ENCODE measurements at places on chromosomes 1 and 21. TPM values are rescaled to one million over a fixed set of nuclear protein-coding genes. Genes with fewer than 3 reads are reported as not detected.

Gene WNT4
- under 0.01 TPM for total RNA-seq

- peaks cover 4% of the 10 kb centered on the region for H3K27me3 ChIP-seq
- no peak overlapping the region for H3K4me3 ChIP-seq
- H3K4me1 ChIP-seq, result peaks cover 23% of the 10 kb centered on the region
- no peak overlapping the region for H3K27ac ChIP-seq
Observed at GRCh38 chr1:41435570-41436178, 48.8 kb downstream of the EDN2 start.

- peaks cover 7% of the 10 kb centered on the region for H3K27me3 ChIP-seq
- H3K36me3 ChIP-seq, result no peaks in the 10 kb centered on the region
- no peak for DNase-seq
- no peak overlapping the region for H3K4me3 ChIP-seq
Observed at GRCh38 chr1:18805925-18806849, 53.3 kb downstream of the TAS1R2 start.

- H3K36me3 ChIP-seq, result no peaks in the 10 kb centered on the region
- no peaks in the 10 kb centered on the region for H3K27me3 ChIP-seq
- DNase-seq, result no peak
- H3K27ac ChIP-seq, result no peak overlapping the region
- no peaks in the 10 kb centered on the region for H3K4me1 ChIP-seq
- H3K4me3 ChIP-seq, result no peak overlapping the region
Observed at GRCh38 chr1:57799490-57800115, 375.7 kb upstream of the DAB1 start.

Gene CDA
- 5.1 TPM for total RNA-seq

DNA sequence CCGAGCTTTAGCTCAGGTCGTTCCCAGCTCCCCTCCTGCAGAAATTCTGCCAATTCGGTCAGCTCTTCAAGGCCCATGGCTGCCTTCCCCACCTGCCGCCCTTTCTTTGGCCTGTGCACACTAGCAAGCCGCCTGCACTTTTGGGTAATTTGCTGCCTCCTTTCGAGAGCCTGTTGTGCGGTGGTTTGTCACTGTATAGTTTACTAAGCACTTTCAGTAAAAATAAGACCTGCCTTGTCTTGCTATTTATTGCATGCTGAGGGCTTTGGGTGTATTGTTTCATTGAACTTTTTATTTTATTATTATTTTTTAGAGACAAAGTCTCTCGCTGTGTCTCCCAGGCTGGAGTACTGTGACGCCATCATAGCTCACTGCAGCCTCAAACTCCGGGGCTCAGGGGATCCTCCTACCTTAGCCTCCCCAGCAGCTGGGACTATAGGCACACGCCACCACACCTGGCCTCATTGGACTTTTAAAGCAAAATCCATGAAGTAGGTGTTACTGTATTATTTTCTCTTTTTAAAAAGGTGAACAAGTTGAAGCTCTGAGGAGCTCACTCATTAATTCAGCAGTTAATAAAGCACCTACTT, 1.1 kb upstream of the FABP3 start:
- no peaks in the 10 kb centered on the region for H3K27me3 ChIP-seq
- peak overlapping the region; percentile 17 for H3K4me3 ChIP-seq
- H3K36me3 ChIP-seq, result no peaks in the 10 kb centered on the region
- no peaks in the 10 kb centered on the region for H3K4me1 ChIP-seq

- H3K36me3 ChIP-seq, result peaks cover 22% of the 10 kb centered on the region
- H3K27me3 ChIP-seq, result no peaks in the 10 kb centered on the region
- H3K27ac ChIP-seq, result peak overlapping the region; percentile 74
- no peak for DNase-seq
- H3K4me1 ChIP-seq, result peaks cover 43% of the 10 kb centered on the region
Observed at GRCh38 chr1:182602935-182603645, 1.1 kb downstream of the RGS16 start.

DNA sequence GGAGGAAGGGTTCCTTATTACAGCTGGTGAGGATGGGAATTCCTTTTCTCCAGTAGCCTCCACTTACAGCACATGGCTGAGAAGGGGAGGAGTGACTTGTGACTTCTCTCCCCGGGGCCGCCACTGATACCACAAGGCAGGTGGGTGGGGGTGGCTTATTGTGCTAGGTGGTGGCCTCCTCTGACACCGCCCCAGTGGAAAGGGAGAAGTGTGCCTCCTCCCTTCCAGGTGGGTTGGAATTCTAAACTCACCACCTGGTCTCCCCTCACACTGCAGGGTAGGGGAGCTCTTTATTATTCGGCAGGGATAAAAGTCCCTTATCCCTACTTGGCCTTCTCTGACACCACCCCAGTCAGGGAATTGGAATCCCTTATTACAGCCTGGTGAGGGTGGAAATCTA, 89.5 kb downstream of the CCDC30 start:
- H3K36me3 ChIP-seq, result no peaks in the 10 kb centered on the region
- H3K4me3 ChIP-seq, result no peak overlapping the region
- no peaks in the 10 kb centered on the region for H3K4me1 ChIP-seq
- no peak for DNase-seq
- no peaks in the 10 kb centered on the region for H3K27me3 ChIP-seq
- no peak overlapping the region for H3K27ac ChIP-seq

Gene EPHB2
- total RNA-seq, result 9.2 TPM

Gene KRTAP11-1
- total RNA-seq, result not detected

Gene CRP
- total RNA-seq, result not detected

Gene TSNAX
- total RNA-seq, result 19.5 TPM

- peaks cover 10% of the 10 kb centered on the region for H3K4me1 ChIP-seq
- H3K27ac ChIP-seq, result no peak overlapping the region
- no peak for DNase-seq
- no peaks in the 10 kb centered on the region for H3K36me3 ChIP-seq
- no peaks in the 10 kb centered on the region for H3K27me3 ChIP-seq
Observed at GRCh38 chr21:45112371-45112770, 38.0 kb downstream of the ADARB1 start.

DNA sequence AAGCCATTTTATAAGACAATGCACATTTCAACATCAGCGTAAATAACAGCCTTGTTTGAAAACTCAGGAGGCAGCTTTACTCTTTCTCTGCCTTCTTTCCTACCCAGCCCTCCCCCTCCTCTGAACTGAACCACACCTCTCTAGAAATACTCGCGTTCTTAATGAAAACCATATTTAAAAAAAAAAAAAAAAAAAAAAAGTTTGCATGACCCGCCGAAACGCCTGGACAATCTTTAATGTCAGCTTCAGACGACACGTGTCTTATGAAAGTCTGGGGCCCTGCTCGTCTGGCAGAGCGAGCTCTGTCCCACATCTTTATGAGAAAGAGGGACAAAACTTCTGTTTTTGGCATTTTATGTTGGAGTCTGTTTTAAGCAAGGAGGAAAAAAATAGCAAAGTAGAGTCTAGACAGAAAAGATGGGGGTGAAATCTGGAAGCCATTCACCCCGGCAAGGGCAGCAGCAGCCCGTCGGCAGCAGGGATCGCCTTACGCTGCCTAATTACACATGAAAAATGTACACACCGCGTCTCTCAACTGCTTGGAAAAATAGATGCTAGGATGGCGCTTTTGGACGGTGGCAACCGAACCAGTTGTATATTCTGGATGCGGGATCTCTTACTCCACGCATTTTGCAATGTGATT, 130.4 kb upstream of the ETS2 start:
- no peak overlapping the region for H3K4me3 ChIP-seq
- no peaks in the 10 kb centered on the region for H3K36me3 ChIP-seq
- no peak overlapping the region for H3K27ac ChIP-seq
- peaks cover 13% of the 10 kb centered on the region for H3K27me3 ChIP-seq

Gene NDUFS5
- total RNA-seq, result 281 TPM

GRCh38 chr1:162908780-162909179, 47.8 kb upstream of the CCDC190 start:
- no peak overlapping the region for H3K4me3 ChIP-seq
- no peaks in the 10 kb centered on the region for H3K27me3 ChIP-seq

DNA sequence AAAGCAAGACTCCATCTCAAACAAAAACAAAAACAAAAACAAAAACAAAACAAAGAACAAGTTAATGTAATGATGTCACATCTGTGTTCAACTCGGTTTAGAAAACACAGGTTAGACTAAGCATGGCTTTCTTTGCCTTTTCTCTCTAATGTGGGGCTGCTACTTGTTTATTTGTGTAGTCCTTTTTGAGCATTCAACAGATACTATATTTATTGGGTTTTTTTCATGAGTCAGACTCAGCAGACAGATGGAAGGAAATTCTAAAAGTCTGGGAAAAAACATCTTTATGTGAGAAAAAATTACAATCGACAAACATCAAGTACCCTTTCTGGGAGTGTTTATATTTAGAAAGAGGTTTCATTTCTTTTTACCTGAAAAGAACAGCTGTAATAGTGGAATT, 22.3 kb upstream of the OTUD3 start:
- no peak for DNase-seq
- no peaks in the 10 kb centered on the region for H3K36me3 ChIP-seq
- no peak overlapping the region for H3K27ac ChIP-seq

Gene KIF21B
- 2.2 TPM for total RNA-seq

- no peaks in the 10 kb centered on the region for H3K36me3 ChIP-seq
- H3K27me3 ChIP-seq, result no peaks in the 10 kb centered on the region
- DNase-seq, result no peak
- no peak overlapping the region for H3K4me3 ChIP-seq
- no peak overlapping the region for H3K27ac ChIP-seq
- peaks cover 16% of the 10 kb centered on the region for H3K4me1 ChIP-seq
Observed at GRCh38 chr1:200374569-200375295, 35.1 kb downstream of the ZNF281 start.

DNA sequence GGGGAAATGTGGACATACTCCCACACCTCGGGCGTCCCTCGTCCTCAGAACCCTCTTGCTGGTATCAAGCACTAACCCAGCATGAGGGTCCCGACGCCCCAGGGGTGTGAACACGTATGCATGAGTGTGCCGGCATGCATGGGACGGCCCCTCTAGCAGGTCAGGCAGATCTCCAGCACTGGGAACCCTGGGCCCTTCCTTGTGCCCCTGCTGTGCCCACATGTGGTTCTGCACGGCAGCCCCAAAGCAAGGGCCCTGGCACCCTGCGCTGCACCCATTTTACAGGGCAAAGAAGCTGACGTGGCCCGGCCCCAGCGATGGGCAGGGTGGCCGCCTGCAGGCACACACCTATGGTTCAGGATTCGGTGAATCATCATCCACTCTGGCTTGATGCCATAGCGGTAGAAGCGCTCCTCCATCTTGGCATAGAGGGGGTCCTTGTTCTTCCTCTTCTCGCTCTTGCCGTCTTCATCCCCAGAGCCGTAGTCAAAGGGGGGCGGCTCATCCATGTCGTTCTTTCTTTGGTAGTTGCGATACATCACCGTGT, 34.2 kb downstream of the CHD5 start:
- no peaks in the 10 kb centered on the region for H3K36me3 ChIP-seq
- H3K4me1 ChIP-seq, result no peaks in the 10 kb centered on the region
- no peak overlapping the region for H3K4me3 ChIP-seq
- DNase-seq, result no peak

GRCh38 chr1:213409208-213409631, 358.2 kb downstream of the RPS6KC1 start:
- no peaks in the 10 kb centered on the region for H3K4me1 ChIP-seq
- no peaks in the 10 kb centered on the region for H3K36me3 ChIP-seq
- no peaks in the 10 kb centered on the region for H3K27me3 ChIP-seq
- no peak for DNase-seq
- H3K4me3 ChIP-seq, result no peak overlapping the region

DNA sequence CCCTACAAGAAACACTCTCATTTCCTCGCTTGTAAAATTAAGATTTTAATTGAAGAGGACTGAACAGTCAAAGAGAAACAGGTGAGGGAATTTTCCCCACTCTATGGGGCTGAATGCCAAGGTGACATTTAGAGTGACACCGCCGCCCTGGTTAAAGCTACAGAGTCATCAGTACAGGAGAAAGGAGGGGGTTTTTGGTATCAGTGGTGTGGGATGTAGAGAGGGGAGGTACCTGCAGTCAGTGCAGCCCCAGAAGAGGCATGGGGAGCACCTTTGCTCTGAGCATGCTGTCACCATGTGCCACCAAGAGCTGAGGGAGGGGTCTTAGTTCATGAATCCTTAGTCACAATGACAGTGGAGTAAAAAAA, 2.8 kb downstream of the DIRAS3 start:
- no peaks in the 10 kb centered on the region for H3K36me3 ChIP-seq
- no peak for DNase-seq
- no peaks in the 10 kb centered on the region for H3K4me1 ChIP-seq
- H3K27me3 ChIP-seq, result no peaks in the 10 kb centered on the region
- H3K27ac ChIP-seq, result no peak overlapping the region

- no peak overlapping the region for H3K4me3 ChIP-seq
- no peaks in the 10 kb centered on the region for H3K36me3 ChIP-seq
- no peak overlapping the region for H3K27ac ChIP-seq
- peaks cover 6% of the 10 kb centered on the region for H3K4me1 ChIP-seq
- no peaks in the 10 kb centered on the region for H3K27me3 ChIP-seq
Observed at GRCh38 chr1:82836213-82836972, 1035.7 kb downstream of the ADGRL2 start.

DNA sequence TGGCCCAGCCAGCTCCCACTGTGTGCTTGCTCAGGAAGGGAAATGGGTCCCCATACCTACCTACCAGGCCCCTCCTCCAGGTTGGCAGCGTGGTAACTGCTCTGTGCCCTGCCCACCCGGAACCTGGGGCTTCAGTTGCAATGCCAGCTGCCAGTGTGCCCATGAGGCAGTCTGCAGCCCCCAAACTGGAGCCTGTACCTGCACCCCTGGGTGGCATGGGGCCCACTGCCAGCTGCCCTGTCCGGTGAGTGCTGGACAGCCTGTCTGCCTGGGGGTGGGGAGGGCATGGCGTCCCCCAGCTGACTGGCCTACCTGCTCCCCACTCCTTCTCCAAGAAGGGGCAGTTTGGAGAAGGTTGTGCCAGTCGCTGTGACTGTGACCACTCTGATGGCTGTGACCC, 10.8 kb upstream of the LRRC71 start:
- H3K27me3 ChIP-seq, result peaks cover 14% of the 10 kb centered on the region
- H3K27ac ChIP-seq, result no peak overlapping the region
- no peak for DNase-seq

GRCh38 chr1:44273560-44274350, 60.5 kb downstream of the DMAP1 start:
- no peak overlapping the region for H3K27ac ChIP-seq
- no peak for DNase-seq
- no peak overlapping the region for H3K4me3 ChIP-seq
- no peaks in the 10 kb centered on the region for H3K27me3 ChIP-seq
- H3K36me3 ChIP-seq, result peaks cover 15% of the 10 kb centered on the region
- H3K4me1 ChIP-seq, result no peaks in the 10 kb centered on the region

Gene LRRC39
- 0.39 TPM for total RNA-seq

DNA sequence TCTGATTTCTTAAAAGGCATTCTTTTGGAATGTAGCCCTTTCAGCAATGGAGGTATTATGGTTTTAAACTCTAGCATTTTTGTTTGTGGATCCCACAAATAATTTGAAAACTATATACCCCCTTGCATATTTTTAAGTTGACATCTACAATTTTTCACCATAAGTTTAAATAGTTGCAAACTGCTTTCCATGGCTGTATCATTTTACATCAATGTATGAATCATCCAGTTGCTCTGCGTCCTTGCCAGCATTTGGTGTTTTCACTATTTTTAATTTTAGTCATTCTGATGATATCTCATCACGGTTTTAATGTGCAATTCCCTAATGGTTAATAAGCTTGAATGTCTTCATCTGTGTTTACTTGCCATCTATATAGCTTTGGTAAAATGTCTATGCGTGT, 20.7 kb downstream of the DIPK1A start:
- H3K27ac ChIP-seq, result no peak overlapping the region
- H3K4me1 ChIP-seq, result no peaks in the 10 kb centered on the region
- no peak overlapping the region for H3K4me3 ChIP-seq
- DNase-seq, result no peak
- H3K36me3 ChIP-seq, result no peaks in the 10 kb centered on the region

Gene TOR1AIP1
- 85.9 TPM for total RNA-seq

All from tibial nerve (tissue), 4 donors.